ENCODE measurements at places on chromosomes 16 and 17.
A peak's percentile ranks its signal among the peaks of the same experiment; 100 is the strongest.

DNA sequence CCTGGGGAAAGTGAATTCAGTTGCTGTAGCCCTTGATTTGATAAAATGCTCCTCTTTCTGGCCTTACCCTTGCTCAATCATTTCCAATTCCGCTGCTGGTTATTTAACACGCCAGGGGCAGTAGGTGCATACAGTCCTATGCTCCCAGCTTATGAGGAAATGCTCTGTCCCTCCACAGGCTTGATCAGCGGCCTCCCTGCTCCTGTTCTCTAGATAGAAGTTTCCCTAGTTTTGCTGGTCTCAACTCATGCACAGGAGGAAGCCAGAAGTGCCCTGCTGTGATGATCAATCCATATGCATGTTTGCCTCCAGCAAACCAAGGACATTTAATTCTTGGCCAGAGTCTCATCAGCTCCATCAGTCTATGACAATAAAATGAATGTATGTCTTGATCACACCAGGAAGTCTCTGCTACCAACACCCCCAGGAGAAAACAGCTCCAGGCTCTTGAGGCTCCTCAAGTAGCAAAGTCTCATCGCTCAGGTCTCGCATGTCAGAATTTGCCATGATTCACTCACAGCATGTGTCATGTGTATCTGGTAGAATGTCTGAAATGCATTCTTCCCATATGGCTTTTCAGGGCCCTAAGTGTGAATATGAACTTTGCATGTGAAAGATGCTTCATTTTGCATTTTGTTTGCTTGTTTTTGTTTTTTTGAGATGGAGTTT lies 208.9 kb downstream of the CDH13 start:
- no peak for DNase-seq

- DNase-seq, result no peak
Measured at GRCh38 chr16:47162670-47163420, 19.1 kb upstream of the NETO2 start.

DNA sequence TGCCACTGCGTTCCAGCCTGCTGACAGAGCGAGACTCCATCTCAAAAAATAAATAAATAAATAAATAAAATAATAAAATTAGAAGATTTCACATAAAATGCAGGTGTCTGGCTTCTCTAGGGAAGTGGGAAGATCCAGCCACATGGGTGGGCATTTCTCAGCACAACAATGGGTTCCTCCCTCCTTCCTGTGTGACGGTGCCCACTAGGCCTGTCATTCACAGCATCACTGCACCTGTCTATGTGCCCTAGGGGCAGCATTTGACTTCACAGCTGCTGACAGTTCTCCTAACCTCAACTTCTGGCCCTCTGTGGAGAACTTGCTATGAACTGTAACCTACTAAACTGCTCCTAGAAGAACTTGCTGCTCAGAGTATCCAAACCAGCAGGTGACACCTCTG lies 3.0 kb downstream of the ABHD15 start:
- no peak for DNase-seq

DNA sequence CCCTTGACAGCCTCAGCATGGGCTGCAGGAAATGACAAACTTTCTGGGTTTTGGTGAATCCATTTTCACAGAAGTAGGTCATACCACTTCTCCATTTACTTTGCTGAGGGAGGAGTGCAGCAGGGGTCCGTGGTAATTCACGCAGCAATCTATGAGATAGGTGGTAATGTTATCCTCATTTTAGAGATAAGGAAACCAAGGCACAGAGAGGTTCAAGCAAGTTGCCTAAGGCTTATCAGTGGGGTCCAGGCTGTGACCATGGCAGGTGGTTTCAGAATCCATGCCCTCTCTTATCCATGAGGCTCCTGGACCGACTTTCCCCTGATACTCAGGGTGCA lies 12.6 kb downstream of the TBX4 start:
- DNase-seq, result no peak

DNA sequence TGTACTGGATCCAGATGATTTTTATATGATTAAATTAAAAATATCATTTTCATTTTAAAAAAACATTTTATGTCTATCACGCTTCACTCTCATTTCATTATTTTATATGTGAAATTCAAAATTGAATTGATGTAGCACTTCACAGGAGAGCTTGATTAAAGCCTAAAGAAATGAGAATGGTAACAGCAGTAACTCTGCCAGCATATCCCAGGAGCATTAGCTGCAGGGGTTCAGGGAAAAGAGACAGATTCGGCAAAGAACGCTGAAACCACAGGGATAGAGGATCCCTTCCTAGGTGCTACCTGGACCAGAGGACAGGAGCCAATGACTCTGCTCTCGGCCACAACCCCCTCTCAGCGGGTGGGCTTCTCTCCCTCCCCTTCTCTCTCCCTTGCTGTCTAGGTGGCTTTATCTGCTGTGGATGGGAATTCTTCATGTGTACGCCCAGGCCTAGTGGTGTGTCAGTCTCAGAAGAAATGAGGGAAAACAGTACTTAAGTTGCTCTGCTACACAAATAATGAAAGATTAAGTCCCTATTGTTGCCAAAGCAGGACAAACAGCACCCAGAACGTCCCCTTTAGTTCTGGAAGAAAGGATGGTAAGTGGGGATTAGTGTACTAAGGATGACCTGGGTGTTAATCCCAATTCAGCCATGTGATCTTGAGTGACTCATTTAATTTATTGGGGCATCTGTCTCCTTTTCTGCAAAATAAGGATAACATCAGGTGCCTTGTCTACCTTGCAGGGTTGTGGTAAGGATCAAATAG lies 123.3 kb downstream of the CDK5R1 start:
- no peak for DNase-seq

- no peak for DNase-seq
Measured at GRCh38 chr17:55769625-55770000, 18.8 kb downstream of the PCTP start.

GRCh38 chr16:10828851-10829366 lies 10.3 kb upstream of the TVP23A start:
- peak; percentile 41 for DNase-seq

- DNase-seq, result no peak
Measured at GRCh38 chr16:984121-984694, 2.6 kb downstream of the SOX8 start.

DNA sequence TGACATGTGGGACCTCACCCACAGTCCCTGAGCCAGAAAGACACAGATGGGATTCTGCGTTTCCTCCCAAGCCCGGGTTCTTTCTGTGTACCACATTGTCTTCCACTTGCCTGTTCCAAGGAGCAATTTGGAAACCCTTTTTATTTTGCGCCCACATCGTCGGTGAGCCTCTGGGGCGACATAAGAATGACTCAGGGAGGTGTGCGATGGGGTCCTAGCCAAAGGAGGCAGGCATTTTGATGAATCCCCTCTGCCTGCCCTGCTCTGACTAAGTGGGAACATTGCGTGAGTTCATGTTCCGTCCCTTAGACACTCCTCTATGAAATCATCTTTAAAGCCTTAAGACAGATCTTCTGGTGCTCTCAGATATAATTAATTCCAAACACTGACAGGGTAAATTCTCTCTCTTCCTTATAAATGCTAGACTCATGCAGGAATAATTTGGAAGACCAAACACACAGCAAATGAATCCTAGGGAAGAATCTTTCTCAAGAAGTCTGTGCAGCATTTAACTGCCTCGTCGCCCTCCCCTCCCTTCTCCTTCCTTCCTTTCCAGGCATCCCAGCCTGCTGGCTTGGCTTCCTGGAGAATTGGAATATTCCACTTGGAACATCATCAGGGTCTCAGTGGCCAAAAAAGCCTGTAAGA lies 52.7 kb upstream of the FOXF1 start:
- no peak for DNase-seq

- DNase-seq, result no peak
Measured at GRCh38 chr16:10970065-10970464, 25.7 kb downstream of the CLEC16A start.

All from glomerular endothelial cell (primary cell).